ENCODE measurements at places on chromosomes 12 and 14.

DNA sequence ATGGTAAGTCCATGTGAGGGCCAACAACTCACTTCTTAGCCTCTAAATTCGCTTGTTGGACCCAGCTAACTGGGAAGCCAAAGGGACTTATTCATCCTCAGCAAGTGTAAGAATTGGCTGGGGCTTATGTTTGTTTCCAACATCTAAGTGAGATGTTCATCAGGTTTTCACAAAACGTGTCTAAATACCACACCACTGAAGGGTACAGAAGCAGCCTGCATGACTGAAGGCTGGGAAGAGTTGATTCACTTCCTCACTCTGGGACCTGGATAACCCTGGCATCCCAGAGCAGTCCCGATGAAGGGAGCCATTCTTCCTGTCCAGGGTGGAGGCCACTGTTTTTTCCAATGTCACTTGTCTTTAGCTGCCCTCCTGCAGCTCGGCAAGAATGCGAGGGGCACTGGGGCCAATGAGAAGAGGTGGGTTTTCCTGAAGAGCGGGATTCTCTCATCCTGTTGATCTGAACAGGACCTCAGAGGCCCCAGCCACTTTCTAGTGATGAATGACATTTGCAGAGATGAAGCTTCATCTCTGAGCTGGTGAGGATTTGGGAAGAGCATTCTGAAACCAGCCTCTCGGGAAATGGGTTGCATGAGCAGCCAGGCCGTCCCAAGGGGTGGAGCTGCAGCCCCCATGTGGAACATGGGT is 12.2 kb upstream of the COL2A1 start:
- DNase-seq: no peak

DNA sequence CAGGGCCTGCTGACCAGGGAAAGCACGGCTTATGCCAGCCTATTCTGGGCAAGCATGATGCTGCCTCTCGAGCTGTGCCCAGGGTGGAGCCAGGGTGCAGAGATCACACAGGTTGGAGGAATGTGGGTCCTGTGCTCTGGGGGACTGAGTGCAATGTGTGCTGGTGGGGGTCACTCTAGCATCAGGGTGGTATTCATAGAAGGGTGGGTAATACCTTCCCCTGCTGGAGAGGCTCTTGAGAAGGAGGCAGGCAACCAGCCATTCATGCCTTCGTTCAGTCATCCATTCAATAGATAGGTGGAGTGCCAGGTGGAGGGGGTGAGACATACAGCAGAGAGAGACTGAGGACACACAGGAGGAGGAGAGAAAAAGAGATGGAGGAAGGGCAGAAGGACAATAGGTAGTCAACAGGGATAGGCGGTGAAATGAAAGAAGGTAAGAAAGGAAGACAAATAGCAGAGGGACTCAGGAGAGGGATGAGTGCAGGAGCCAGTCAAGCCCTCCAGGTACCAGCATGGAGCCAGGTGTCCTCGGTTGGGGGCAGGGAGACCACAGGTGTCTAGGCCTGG is 5.2 kb upstream of the ZNF385A start:
- no peak for DNase-seq

- no peak for DNase-seq
Observed at GRCh38 chr14:104528496-104528895, 51.1 kb upstream of the C14orf180 start.

DNA sequence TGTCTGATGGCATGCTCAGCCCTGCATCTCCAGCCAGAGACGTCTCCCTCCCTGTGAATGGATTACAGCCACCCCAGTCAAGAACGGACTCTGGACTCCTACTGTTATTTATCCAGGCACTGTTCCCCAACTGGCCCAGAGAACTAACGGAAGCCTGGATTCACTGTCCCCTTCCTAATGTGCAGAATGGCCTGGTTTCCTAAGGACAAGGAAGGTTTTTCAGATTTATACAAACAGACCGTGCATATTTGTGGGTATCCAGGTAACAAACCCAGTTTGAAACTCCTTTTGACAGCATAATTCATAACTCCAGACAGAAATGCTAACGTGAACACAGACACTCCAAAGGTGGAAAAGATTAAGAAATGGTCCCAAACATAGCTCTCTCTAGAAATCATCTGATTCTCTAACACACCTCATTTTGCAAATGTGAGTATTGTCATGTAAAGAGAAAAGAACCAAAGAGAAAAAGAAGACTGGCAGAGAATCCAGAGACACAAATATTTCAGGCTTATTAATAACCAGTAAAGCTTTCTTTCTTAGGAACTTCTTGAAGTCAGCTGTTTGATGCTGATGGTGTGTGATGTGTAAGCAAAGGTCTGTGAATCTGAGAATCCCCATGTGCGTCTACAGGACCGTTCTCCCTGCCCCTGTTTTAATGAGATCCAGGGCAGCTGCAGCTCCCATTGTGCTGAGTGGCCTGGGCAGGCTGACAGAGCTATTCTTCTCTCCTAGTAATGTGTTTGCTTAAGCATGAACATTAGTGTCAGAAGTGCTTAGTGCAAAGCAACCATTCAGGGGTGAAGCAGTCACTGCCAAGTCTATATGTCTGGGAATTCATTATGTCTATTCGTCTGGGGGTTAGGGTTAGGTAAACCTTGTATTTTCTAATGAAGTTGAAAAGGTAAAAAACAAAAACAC is 86.8 kb upstream of the HIF1A start:
- DNase-seq: peak; percentile 75

GRCh38 chr12:52321418-52321817 is 220 bp upstream of the KRT83 start:
- peak; percentile 25 for DNase-seq

DNA sequence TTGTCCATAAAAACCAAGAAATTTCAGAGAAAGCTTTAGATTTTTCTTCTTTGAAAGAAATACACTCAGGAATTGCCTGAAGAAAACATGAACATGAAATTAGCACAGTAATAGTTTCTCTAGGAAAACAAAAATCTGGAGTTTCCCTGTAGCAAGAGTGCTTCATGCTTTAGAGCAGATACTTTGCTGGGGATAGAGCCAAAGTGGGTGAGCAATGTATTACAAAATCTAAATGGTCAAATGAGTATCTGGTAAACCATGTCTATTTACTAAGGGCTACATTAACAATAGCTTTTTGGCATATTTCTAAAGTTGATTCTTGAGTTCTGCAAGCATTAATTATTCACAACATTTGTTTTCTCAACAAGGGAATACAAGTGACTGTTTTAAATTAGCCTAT is 26.2 kb downstream of the AVPR1A start:
- no peak for DNase-seq

DNA sequence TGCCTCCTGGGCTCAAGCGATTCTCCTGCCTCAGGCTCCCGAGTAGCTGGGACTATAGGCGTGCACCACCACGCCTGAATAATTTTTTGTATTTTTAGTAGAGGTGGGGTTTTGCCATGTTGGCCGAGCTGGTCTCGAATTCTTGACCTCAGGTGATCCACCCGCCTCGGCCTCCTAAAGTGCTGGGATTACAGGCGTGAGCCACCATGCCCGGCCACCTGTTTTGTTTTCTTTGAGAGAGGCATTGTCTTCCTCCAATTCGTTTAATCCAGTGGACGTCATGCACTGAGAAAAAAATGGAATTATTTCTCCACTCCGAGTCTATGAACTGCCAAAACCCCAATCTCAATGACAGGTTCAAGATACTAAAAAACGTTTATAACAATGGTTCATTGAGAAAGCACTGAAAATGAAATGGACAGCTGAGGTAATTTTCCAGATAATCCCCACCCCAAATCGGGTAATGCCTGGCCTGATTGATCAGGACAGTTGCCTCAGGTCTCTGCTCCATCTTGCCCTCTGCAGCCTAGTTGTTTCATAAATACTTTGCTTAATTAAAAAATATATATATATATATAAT is 132.7 kb upstream of the PARP11 start:
- no peak for DNase-seq

DNA sequence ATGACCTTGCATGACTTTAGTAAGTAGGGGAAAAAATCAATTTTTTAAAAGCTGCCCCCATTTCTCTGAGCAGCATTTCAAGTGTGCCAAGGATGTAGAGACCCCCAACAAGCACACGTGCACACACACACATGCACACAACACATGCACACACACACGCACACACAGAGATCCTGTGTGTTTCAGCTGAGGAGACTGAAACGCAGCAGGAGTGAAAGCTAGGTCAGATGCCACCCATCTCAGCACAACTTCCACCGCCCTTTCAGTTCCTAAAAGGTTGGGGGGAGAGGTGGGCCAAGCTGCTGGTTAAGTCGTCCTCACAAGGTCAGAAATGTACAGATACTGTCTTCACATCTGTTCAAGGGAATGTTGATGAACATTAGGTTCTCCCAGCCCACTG is 13.9 kb downstream of the MYL2 start:
- no peak for DNase-seq

GRCh38 chr12:21502164-21502496 is 541 bp downstream of the GOLT1B start:
- DNase-seq: no peak

DNA sequence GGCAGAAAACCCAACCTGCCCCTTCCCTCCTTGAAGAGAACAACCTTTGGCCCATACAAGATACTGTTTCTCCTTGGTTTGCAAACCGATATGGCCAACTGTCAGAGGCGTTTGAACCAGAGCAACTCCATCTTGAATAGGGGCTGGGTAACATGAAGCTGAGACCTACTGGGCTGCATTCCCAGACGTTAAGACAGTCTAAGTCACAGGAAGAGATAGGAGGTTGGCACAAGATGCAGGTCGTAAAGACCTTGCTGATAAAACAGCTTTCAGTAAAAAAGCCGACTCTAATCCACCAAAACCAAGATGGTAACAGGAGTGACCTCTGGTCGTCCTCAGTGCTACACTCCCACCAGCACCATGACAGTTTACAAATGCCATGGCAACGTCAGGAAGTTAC is 42.7 kb upstream of the TMEM132C start:
- no peak for DNase-seq

DNA sequence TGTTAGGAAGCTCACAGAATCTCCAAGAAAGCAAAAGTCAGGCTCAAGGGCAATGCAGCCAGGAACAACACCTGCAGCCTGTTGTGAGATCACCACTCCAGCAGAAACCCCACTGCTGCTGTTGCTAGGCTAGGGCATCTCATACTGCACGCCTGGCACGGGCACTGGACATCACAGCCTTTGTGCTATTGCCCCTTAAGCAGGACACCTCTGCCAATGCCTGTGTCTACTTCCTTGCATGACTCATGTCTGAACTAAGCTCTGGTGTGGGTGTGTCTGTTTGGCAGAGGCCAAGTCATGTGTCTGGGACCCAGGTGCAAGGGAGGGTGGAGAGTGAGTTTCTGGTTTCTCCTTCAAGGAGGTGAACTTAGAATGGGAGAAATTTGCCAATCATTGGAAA is 10.0 kb upstream of the DDX47 start:
- DNase-seq: peak; percentile 78

DNA sequence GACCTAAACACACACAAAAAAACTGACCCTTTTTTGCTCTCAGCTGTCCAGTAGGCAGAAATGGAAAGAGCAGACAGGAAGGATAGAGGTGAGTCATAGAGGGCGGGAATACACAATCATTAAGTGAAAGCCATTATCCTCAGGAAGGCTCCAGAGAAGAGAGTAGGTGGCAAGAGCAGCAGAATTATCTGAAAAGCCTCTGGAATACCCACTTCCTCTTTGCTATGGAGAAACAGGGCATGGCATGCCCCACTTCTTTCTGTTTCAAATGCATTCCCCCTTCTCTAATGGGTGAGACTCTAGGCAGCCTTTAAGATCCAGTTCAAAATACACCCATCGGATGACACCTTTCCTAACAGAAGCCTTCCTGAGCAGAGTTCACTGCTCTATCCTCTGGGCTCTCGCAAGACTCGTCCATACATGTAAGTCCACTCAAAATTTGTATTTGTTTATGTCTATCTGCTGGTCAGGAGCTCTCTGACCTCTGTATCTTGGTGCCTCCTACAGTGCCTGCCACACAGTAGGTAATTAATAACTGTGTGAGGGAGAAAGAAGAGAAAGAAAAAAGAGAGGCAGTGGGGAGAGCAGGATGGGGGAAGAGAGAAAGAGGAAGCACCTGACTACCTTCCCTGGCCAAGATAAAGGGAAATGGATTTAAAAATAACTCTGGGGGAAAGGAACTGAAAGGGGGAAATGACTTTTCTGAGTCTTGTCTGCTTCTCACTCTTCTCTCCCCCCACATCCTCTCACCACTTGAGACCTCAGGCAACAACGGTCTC is 8.5 kb downstream of the KLHL33 start:
- DNase-seq: no peak

DNA sequence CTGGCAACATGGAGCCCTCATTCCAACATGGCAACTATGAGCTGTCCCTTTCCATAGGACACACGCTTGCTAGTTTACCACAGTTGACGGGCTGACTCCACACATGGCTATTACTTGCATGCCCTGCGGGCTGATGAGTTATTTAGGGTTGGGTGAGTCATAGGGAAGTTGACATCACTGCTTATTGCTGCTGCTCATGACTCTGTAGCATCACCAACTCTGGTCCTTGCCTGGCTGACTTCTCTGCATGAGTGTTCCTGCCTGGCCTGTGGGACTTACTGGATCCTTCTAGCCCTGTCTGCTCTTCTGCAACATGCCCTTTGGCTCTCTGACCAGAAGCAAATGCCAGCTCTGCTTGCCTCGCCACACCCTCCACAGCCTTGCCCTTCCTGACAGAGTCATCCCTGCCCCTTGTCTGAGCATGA is 199.5 kb downstream of the ANO6 start:
- DNase-seq: no peak

- no peak for DNase-seq
Observed at GRCh38 chr12:44389896-44390295, 486.2 kb downstream of the NELL2 start.

DNA sequence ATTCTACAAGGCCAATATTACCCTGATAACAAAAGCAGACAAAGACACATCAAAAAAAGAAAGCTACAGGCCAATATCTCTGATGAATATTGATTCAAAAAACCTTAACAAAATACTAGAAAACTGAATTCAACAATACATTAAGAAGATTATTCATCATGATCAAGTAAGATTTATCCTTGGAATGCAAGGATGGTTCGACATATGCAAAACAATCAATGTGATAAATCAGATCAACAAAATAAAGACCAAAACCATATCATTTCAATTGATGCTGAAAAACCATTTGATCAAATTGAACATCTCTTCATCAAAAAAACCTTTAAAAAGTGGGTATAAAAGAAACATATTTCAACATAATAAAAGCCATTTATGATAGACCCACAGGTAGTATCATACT is 117.3 kb downstream of the CPNE8 start:
- DNase-seq: no peak

- DNase-seq: no peak
Observed at GRCh38 chr12:13940335-13940865, 41.0 kb downstream of the GRIN2B start.

DNA sequence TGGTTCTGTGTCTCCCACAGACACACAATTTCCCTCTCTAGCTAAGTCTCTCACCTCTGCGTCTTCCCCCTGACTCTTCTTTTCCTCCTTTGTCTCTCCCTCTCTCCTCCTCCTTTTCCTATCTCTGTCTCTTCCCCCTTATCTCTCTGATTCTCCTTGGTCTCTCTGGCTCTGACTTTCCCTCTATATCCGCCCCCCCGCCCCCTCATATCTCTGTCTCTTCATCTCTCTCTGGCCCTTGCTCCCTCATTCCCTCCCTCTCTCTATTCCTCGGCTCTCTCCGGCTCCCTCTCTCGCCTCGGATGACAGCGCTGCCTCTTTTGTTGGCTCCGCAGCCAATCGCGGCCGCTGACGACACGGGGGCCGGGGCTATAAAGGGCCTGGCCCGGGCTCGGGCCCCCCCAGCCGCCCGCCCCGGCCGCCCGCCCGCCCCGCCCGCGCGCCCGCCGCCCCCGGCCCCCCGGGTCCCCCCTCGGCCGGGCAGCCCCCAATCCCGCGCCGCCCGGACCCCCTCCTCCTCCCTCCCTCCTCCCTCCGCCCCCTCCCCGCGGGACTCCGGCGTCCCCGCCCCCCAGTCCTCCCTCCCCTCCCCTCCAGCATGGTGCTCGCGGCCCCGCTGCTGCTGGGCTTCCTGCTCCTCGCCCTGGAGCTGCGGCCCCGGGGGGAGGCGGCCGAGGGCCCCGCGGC is at the start of gene GDF11:
TSS of gene GDF11 (plus strand) at position 404 of the 687 bp plus-strand sequence. CDS start at position 599, 195 bp downstream.
- peak; percentile 86 for DNase-seq

Data from NCI-H774 (cell line).